ENCODE measurements at places on chromosomes 12 and 14.

- no peak for DNase-seq
Measured at GRCh38 chr14:70045310-70045709, 143.4 kb downstream of the SLC8A3 start.

DNA sequence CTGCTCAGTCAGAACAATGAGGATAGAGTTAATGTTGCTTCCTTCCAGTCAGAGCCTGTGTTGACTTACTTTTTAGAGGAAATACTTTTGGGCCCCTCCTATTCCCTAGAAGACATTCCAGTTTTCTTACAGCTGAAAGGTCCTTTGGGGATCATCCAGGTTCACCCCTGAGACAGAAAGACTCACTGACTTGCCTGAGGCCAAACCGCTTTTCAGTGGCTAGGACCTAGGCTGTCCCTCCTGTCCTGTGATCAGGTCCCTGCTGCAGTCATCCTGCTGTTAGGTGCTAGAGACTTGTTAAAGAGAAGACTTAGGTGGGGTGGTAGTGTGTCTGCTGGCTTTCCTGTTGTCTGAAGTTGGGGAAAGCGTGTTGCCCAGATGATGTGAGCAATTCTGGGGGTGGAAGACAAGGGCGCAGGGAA, 39.6 kb downstream of the SUSD6 start:
- DNase-seq: no peak

DNA sequence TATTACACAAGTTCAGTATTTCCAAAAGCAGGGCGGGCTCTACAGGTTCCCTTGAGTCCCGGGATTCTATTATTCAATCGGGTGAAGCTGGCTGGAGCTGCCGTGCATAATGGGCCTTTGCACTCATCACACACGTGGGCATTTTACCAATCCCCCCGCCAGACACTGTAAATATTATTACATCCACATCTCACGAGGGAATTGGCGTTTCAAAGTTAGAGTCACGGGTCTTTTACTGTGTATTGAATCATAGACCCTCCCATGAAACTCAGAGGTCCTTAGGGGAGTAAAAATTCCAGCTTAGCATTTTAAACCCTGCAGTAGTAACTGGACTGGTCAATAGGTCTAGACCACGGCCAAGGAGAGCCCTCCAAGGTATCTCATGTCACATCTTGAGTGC, 70.3 kb downstream of the MAP1LC3B2 start:
- DNase-seq: no peak

DNA sequence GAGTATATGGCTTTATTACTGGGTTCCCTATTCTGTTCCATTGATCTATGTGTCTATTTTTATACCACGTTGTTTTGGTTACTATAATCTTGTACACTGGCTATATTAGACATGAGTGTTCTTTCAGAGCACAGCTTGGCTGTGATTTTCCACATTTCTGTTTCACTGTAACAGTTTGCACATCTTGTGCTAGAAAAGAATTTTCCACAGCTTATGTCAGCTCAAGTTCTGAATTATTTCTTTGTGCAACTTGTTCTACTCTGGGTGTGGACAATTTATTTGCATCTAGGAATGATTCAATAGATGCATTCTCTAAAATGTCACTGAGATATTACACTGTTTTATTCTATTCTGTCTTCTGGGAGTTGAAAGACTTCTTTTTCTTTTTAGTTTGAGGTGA, 28.4 kb upstream of the OR5AU1 start:
- no peak for DNase-seq

DNA sequence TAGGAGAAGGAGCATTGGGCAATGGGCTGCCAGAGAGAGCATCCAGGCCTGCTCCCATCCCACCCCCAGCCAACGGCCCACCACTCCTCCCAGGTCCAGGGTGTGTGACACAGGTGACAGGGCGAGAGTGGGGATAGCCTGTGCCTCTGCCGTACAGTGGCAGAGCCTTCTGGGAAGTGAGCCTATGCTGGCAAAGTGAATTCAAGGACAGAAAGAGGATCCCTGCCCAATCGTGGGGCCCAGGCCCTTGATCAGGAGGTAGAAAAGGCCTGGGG, 553 bp upstream of the KRT79 start:
- no peak for DNase-seq

DNA sequence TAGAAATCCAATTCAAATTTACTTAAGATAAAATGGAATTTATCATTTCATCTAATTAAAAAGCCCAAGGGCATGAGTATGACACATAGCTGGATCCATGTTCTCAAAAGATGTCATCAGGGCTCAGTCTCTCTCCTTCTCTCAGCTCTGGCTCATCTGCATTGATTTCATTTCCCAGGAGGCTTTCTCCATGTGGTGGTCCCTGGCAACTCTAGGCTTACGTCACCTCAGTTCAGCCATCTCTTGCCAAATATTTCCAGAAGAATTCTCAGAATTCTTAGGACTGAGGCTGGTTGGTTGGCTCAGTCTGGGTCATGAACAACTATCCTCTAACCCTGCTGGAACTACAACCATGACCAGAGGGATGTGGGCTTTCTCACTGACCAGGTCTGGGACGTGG, 65.3 kb downstream of the FOS start:
- DNase-seq: no peak

DNA sequence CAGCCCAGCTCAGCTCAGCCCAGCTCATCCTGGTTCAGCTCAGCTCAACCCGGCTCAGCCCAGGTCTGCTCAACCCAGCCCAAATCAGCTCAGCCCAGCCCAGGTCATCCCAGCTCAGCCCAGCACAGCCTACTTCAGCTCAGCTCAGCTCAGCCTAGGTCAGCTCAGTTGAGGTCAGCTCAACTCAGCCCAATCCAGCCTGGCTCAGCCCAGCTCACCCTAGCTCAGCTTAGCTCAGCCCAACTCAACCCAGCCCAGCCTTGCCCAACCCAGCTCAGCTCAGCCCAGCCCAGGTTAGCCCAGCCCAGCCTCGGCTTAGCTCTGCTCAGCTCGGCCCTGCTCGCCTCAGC, 332.3 kb downstream of the TMEM121 start:
- no peak for DNase-seq

DNA sequence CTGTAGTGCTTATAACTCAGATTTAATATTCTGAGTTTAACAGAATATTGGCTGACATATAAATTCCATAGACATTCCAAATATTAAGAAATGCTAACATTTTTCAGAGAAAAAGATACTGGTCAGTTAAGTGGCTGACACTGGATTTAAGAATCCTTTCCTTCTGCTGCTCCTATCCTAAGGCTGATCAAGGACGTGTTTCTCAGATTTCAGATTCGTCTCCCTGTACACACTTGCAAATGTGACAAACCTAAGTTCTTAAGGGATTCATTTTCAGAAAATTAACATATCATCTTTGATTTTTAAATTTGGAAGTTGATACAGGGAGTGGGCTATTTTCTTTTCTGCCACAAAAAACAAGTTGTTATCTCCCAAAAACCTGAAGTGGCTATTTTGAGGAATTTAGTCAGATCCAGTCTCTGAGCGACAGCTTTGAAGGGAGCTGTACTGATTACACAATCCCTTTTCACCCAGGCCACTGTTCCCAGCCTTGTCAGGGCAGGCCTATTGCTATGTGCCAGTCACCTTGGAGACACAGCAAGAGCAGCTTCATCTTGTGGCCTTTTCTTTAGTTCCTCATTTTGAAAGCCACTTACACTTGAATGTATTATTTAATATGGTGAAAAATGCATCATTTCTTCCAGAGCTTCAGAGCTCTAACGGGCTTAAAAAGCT, 370.6 kb downstream of the KCNH5 start:
- no peak for DNase-seq

DNA sequence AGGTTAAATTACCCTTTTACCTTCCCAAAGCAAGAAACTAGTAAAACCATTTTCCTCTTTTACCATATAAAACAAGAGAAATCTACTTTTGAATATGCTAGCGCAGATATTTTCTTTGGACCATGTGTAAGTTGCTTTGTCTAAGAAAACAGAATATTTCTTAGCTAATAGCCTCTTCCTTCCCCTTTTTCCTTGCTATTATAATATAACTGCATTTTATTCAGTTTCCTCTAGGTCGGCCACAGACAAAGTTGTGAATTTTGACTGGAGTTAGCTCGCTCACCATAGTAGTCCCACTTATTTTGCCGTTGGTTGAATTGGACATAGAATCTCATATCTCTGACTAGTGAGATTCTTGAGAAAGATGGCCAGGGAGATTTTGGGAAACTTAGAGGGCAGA, 115.6 kb downstream of the PLEKHA5 start:
- no peak for DNase-seq

GRCh38 chr14:60326274-60326673, 77.3 kb downstream of the PPM1A start:
- no peak for DNase-seq

GRCh38 chr12:92146497-92147224, 1.0 kb upstream of the BTG1 start:
- DNase-seq: no peak

- DNase-seq: no peak
Measured at GRCh38 chr12:66048835-66049537, 81.6 kb downstream of the LLPH start.

GRCh38 chr12:69431591-69432222, 38.5 kb upstream of the FRS2 start:
- DNase-seq: no peak

DNA sequence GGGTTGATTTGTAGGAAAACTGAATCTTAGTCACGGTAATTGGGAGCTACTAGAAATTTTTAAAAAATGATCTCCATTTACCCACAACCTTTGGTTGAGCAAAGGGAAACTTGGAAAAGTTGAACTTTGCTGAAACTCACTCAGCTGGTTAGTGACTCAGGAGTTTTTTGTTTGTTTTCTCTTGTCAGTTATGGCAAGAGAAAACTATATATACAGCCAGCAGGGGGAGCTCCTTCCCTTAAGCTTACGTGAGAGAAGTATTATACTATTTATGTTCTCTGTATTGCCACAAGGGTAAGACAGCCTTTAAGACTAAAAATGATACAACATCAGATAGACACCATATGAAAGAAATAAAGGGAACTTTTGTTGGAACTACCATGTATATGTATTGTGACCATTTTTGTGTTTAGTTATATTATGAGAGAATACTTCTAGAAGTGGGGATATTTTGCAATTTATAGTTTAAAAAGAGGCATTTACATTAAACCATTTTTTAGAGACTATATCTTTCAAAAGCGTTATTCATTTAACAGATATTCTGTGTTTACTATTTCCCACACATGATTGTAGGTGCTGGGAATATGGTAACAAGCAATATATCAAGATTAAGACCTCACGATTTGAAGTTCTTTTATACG, 28.1 kb upstream of the TBC1D30 start:
- no peak for DNase-seq

- no peak for DNase-seq
Measured at GRCh38 chr14:44113769-44114730, 393.0 kb downstream of the FSCB start.

- DNase-seq: no peak
Measured at GRCh38 chr14:37122288-37122687, 50.1 kb downstream of the SLC25A21 start.

DNA sequence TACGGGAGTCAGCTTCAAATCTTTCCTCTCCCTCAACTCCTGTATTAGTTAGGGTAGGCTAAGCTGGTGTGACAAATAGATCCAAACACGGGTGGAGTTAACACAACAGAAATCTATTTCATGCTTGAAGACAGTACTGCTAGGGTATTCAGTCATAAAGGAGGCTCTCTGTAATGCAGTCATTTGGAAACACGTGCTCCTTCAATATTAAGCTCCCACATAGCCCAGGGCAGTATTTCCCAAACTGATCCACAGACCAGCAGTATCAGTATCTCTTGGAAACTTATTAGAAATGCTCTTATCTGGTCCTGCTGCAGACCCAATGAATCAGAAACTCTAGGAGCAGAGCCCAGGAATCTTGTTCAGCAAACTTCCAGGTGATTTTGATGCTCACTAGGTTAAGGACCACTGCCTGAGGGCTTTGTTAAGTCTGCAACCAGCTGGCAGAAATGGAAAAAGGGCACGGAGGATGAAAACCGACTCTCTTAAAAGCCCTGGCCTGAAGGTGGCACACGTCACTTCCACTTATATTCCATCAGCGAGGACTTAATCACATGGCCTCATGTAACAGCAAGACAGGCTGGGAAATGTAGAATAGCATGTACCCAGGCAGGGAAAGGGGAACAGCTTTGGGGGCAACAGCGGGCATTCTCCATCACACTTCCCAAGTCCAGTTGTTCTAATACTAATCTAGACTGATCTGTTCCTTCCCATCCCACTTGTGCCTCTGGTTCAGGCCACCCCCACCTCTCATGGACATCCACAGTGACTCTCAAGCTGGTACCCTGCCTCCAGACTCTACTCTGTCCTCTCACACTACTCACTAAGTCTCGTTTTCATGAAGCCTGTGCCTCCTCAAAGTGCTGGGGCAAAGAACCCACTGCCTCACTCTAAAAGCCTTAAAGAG, 38.2 kb upstream of the RIC8B start:
- DNase-seq: no peak

DNA sequence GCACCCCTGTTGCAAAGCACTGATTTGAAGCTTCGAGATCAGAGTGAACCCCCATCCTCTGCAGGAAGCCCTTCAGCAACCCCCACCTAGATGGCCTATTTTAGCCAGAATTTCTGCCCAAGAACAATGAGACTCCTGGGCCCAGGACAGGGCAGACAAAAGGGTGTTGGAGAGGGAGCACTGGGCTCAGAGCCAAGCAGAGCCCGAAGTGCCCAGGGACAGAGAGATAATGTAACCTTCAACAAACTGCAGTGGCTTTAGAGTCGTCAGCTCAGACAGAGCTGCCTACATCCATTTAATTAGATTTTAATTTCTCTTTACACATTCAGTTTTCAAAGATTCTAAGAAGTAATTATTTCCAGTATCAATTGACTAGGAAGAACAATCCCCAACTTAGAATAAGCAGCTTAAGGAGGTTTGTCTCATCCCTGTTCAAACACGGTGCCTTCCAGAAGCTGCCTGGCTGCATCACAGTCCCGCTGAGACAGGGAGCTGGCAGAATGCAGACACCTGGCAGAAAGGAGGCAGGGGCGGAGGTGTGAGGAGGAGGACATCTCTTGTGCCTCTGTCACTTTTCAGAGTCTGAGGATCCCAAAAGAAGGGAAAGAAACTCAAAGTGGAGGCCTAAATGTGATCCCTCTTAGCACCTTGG, 504.9 kb upstream of the CCDC196 start:
- DNase-seq: no peak

DNA sequence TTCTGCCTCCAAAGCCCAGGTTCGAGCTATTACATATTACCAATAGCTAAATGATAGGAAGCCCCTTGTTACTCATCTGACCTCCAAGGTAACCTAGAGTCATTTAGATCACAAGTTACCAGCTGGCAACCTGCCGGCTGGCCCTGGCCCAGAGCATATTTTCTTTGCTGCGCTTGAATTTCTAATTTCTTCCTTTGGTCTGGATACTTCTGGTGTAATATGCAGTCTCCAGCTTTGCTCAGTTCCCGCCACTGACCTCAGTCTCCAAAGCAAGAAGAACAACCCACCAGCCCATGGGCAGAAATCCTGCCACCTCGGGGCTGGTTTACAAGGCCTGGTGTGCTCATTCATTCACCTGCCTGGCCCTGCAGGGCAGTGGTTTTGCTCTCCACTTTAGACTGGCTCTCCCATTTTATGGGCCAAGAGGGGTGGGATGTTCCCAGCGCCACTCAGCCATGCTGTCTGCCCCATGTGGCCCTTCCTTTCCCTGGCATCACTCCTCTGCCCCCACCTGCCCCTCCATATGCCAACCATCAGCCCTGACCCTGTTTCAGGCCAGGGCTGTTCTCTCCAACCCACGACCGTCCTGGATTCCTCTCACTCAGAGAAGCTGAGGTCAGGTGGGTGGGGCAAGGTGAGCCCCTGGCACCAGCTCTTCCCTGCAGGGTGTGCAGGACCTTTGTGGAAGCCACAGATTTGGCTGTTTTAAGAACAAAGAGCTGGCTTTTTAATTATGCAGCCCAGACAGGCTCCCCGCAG, 76.0 kb downstream of the PRIMA1 start:
- no peak for DNase-seq

- DNase-seq: no peak
Measured at GRCh38 chr12:97336900-97337751, 125.5 kb upstream of the RMST start.

Data from stimulated activated CD8-positive, alpha-beta memory T cell treated with anti-CD3 and anti-CD28 coated beads, Interleukin-7, amount 100 ng/mL, for 1 hour (primary cell).